Natural killer cell (primary cell): ENCODE measurements at places on chromosomes 4 and X.

DNA sequence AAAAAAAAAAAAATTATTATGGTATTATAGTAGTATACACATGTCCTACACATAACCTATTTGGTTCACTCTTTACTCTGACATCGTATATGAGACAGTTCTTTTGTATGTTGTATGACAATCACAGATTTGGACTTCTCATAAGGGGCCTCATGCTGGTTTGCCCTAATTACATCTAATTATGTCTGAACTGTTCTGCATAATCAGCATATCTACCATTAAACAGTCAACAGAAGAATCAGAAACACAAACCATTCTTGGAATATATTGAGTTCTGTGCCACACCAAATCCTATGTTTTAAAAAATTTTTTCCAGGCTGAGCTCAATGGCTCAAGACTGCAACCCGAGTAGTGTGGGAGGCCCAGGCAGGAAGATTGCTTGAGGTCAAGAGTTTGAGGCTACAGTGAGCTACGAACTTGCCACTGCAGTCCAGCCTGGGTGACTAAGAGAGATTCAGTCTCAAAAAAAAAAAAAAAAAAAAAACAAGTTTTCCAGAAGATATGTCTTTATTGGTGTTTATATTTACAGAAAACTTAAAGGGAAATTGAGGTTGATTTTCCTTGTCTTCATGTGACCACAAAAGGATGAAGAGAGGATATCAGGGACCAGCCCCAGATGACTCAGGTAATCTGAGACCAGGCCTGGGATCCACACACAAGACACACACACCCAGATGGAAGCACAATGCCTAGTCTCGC is 22.2 kb downstream of the TRIM61 start:
- no peaks in the 10 kb centered on the region for H3K36me3 ChIP-seq
- H3K27ac ChIP-seq, result no peak overlapping the region
- H3K4me3 ChIP-seq, result no peak overlapping the region
- no peaks in the 10 kb centered on the region for H3K27me3 ChIP-seq
- peaks cover 15% of the 10 kb centered on the region for H3K4me1 ChIP-seq

DNA sequence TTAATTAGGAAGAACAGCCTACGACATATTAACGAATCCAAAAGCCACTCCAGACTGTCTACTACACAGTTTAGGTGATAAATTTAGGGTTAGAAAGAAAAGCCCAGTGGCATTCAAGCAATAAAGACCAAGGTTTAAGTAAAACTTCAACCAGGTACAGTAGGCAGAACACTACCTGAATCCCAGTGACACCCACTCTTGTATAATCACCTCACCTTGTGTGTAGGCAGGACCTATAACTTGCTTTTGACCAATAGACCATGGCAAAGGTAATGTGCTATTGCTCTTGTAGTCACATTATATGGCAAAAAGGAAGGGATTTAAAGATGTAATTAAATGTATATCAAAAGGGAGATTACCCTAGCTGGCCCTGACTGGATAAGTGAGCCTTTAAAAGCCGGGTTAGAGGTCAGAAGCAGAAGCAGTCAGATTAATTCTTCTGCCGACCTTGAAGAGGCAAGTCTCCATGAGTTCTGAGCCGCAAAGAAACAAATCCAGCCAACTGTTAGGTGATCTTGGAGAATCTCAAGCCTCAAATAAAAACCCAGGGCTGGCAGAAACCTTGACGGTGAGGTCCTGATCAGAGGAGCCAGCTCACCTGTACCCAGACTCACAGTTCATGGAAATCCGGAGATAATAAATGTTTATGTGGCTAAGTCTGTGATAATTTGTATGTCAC is 8.8 kb downstream of the FSTL5 start:
- no peaks in the 10 kb centered on the region for H3K27me3 ChIP-seq
- DNase-seq, result no peak

- no peaks in the 10 kb centered on the region for H3K4me1 ChIP-seq
- H3K36me3 ChIP-seq, result no peaks in the 10 kb centered on the region
- H3K27me3 ChIP-seq, result no peaks in the 10 kb centered on the region
These were observed 5.7 kb upstream of the SERTM2 start for GRCh38 chrX:111505783-111506182.

- peaks cover 2% of the 10 kb centered on the region for H3K27me3 ChIP-seq
- no peak overlapping the region for H3K4me3 ChIP-seq
- no peaks in the 10 kb centered on the region for H3K4me1 ChIP-seq
- H3K27ac ChIP-seq, result no peak overlapping the region
These were observed 26.1 kb upstream of the EREG start for GRCh38 chr4:74338792-74339333.

- H3K4me3 ChIP-seq, result no peak overlapping the region
- no peaks in the 10 kb centered on the region for H3K4me1 ChIP-seq
- H3K36me3 ChIP-seq, result peaks cover 19% of the 10 kb centered on the region
- H3K27ac ChIP-seq, result no peak overlapping the region
These were observed 68.7 kb downstream of the NSD2 start for GRCh38 chr4:1939664-1940509.
